Activated CD4-positive, alpha-beta T cell treated with anti-CD3 and anti-CD28 coated beads for 1 hour (primary cell): ENCODE measurements at places on chromosomes 1 and 21.

- DNase-seq: no peak
Observed at GRCh38 chr1:21269461-21270085, 20.7 kb downstream of the ECE1 start.

- DNase-seq: no peak
Observed at GRCh38 chr1:206962272-206962671, 8.0 kb downstream of the FCAMR start.

DNA sequence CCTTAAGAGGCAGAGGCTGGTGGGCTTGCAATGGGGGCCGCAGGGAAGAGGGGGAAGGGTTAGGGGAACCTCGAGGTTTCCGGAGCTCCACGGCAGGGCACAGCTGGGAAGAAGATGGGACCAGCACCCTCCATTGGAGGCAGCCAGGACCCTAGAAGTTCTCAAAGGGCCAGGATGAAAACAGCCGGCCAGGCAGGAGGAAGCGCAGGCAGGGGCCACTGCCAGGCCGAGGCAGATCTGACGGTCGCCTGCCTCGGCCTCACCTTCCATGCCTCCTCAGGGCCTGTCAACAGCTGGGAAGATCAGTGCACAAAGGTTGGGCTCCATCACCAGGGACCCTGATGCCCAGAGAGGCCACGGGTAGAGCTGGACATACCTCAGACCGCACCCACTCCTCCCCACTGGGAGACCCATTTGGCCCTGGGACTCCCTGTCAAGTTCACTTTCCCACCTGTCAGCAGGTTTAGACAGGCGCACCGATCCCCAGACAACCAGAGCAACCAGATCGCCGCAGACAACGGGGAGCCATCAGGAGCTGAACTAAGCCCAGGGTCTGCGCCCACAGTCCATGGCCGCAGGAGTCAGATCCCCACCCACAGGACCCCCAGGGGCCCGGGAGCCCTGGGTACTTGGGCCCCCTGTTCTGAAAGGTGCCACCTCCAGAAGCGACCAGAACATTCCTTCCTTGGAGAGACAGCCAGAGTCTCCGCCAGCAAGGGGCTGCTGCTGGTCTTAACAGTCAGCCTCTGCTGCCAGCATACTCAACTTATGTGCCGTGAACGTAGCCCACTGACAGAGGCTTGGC, 2.2 kb downstream of the SLC19A1 start:
- DNase-seq: no peak

- no peak for DNase-seq
Observed at GRCh38 chr1:178518894-178519293, 6.0 kb downstream of the TEX35 start.

- no peak for DNase-seq
Observed at GRCh38 chr1:52334906-52335528, 31.0 kb downstream of the CC2D1B start.

DNA sequence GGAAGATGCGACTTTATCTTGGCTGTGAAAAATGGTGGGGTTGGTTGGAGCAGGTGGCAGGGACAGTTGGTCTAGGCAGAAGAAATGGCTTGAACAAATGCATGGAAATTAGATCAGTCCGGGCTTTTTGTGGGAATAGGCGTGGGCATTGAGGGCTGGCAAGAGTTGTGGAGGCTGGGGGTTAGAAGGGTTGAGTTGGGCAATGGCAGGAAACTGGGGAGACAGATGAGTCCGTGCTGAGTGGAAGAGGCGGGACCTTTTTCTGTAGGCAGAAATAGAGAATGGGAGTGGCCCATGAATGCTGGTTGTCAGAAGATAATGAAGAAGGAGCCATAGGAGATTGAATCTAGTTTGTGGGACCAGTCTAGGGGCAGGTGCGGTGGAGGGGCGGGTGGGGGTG, 6.9 kb downstream of the PDPN start:
- no peak for DNase-seq

GRCh38 chr1:94096797-94097549, 24.0 kb downstream of the ABCA4 start:
- no peak for DNase-seq

DNA sequence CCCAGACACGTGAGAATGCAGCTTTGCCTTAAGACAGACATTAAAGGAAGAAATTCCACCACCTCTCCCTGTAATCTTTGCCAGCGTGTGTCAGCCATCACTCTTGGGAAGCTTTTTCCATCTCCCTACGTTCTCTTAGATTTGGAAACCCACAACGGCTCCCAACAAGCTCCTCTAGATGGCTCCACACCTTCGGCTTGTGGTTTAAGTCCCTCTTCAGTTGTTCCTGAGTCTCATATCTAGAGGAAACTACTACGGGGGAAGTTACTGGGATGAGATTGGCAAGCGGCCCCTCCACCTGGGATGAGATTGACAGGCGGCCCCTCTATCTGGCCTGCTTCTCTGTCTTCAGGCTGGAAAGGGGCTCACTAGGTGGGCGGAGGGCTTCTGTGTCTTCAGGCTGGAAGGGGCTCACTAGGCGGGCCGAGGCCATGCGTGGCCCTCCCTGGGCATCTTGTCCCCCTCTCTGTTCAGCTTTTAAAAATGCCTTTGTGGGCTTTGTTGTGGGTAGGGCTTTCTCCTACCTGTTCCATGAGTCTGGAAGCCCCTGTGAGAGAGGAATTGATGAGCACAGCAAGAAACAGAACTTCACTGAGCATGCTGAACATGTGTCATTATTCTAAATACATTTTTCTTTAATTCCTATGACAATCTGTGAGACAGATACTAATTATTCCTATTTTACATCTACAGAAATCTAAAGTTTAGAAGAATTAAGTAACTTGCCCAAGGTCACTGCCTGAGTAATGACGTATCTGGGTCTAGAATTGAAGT, 670.5 kb downstream of the KIF26B start:
- no peak for DNase-seq

- no peak for DNase-seq
Observed at GRCh38 chr1:20343149-20343937, 52.7 kb downstream of the VWA5B1 start.

- DNase-seq: no peak
Observed at GRCh38 chr21:21439761-21440160, 441.6 kb downstream of the NCAM2 start.

GRCh38 chr1:23558140-23558871, 995 bp downstream of the ID3 start:
- no peak for DNase-seq

DNA sequence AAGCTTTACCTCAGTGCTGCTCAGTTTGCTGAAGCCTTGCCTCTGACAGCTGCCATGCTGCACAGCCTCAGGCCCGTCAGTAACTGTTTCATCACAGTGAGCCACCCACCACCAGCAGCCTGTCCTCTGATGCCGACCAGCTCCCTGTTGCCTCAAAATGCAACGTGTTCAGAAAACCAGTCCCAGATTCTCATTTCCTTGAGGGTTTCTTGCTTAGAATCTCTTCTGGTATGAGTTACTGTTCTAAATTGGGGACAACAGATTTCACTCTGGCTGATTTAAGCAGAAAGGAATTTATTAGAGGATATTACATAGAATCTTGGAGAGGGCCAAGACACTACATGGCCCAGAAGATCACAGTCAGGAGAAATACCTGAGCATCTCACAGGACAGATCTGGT, 11.0 kb downstream of the UBL4B start:
- no peak for DNase-seq

GRCh38 chr1:97680894-97681293, 239.9 kb downstream of the DPYD start:
- DNase-seq: no peak

GRCh38 chr1:156796340-156797097, 20.1 kb downstream of the SH2D2A start:
- DNase-seq: no peak

- no peak for DNase-seq
Observed at GRCh38 chr1:39178541-39179431, 25.7 kb upstream of the MACF1 start.

GRCh38 chr1:53765657-53766056, 26.7 kb upstream of the GLIS1 start:
- DNase-seq: no peak

GRCh38 chr1:180981596-180982387, 40.9 kb downstream of the STX6 start:
- peak; percentile 14 for DNase-seq

GRCh38 chr1:174197547-174197946, 38.2 kb downstream of the RABGAP1L start:
- DNase-seq: no peak

DNA sequence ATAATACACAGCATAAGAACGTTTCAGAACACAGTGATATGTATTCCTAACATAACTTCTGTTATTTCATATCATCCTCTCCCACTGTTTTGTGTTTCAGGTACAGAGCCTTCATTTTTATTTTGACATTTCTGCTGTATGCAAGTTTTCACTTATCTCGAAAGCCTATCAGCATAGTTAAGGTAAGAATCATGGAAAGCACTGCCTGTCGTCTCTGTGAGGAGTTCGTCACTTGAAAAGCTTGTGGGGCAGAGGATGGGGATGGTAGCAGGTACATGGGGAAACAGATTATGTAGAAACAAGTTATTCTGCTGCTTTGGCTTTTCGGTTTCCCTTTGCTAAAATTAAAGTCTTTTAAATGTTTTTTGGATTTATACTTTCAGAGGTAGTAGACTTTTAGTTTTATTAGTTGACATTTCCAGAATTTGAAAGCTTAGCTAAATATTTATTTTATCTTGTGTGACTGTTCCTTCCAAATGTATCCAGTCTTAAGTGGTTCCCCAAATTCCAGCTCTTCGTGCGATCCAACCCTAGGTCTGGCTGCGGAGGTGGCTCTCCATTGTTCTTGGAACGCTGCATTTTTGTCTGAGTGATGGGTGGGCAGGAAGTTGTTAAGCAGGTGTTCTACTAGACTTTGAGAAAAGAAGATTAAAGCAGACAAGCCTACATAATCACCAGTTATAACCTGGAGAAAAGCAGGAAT, 12.2 kb downstream of the SLC37A1 start:
- no peak for DNase-seq

DNA sequence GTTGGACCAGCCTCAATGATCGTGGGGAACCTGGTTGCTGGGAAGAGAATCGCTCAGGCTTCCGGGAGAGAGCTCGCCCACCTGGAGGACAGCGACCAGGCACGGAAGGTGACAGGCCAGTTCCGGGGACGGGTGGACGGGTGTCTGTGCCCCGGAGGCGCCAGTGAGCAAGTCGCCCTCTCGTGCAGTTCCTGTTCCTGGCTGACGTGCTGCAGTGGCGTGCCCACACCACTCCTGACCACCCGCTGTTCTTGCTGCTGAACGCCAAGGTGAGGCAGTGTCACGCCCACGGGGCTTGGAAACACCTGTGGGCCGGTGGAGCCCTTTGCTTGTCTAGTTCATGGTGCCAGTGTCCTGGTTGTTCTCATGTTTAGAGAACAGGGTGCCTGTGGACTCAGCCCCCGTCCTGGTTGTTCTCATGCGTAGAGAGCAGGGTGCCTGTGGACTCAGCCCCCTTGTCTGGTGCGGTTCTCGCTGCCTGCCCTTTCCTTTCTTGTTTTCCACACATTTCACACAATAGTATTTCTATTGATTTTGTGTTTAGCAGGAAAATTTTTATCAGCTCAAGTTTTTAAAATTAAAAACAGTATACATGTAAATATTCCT, 53.1 kb downstream of the S100B start:
- no peak for DNase-seq

DNA sequence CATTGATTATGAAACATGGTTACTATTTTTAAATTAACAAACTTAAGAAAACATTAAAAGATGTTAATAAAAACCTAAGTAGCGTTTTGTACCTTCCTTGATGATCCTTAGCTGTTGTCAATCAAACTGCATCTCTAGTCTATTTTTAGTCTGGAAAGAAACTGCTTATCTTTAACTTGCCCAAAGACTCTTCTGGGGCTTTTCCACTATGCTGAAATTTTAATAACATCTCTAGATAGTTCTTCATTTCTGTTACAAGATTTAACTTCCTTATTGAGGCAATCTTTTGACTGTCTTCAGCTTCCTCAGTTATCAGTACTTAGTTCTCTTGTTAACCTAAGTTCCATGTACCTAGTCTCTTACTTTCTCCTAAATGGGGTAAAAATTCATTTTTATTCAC, 135.9 kb upstream of the HMCN1 start:
- no peak for DNase-seq

DNA sequence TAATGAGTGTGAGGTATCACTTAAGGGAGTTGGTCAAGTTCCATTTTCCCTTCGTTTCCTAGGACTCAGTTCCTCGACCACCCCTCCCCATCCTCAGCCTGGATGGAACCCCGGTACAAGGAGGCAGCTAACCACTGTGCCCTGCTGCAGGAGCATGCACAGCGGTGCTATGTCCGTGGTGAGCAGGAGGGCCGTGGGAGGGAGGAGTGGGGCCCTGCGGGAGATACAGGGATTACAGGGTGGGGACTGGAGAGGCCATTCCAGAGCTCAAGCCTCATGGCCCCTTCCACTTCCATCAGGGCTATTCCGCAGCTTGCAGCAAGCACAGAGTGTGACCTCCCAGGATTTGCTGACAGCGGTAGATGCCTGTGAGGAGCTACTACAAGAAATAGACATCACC, 25.8 kb downstream of the HYI start:
- DNase-seq: no peak

DNA sequence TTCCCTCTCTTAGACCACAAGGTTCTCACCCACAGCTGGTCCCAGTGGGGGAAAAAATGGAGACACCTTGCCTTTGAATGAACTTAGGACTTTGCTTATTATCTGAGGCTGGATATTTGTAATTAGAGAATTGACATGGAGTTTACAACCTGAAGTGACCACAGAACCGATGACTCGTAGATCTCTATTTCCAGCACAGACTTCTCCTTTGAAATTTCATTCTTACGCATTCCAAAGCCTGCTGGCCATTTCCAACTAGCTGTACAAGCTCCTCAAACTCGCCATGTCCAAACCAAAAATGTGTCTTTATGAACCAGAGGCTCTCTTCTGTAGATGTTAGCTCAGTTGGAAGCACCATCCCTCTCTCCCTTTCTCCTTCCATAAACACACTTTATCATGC, 12.0 kb downstream of the RAB7B start:
- no peak for DNase-seq

GRCh38 chr21:43578677-43579303, 80.5 kb downstream of the HSF2BP start:
- DNase-seq: no peak

DNA sequence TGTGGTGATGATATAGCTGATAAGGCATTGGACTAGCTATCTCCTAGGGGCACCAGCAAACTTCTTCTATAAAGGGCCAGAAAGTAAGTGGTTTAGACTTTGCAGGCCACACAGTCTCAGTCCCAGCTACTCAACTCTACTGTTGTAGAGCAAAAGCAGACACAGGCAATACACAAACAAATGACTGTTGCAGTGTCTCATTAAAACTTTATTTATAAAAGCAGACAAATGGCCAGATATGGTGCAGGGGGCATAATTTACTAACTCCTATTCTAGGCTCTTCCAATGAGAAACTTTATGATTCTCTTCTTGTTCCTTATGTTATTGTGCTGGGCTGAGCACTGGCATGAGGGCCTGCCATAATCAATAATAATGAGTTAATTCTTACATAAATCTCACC, 176.8 kb upstream of the POU3F1 start:
- DNase-seq: no peak
